CD4-positive, alpha-beta T cell treated with Interferon alpha-2 for 1 hour (primary cell): ENCODE measurements at places on chromosomes 5 and 9.

GRCh38 chr5:84168841-84169240, 215.8 kb downstream of the EDIL3 start:
- no peak for DNase-seq

DNA sequence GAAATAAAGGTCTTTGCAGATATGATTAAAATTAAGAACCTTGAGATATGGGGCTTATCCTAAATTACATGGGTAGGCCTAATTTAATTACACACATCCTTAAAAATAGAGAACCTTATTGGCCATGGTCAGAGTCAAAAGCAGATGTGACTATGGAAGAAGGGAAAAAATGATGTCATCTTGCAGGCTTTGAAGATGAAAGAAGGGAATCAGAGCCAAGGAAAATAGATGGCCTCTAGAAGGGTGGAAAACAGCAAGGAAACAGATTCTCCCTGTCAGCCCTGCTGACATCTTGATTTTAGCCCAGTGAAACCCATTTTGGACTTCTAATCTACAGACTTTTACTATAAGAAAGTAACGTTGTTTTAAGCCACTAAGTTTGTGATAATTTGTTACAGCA, 37.6 kb upstream of the KCNN2 start:
- no peak for DNase-seq

DNA sequence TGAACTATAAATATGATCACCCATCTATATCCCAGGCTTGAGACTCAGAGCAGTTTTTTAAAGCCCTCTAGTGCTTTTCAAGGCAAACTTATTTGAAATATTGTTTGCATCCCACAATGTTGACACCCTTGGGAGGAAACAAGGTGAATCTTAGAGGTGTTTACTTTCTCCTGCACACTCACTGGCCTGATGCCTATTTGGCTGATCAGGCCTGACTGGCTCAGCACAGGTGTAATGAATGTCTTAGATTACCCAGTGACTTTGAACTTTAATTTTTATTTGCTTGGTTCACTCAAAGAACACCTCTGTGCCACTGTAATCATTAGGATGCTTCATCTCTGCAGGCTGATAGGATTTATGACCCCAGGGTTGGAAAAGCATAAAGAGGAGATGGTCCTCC, 158.3 kb downstream of the KCTD16 start:
- no peak for DNase-seq

DNA sequence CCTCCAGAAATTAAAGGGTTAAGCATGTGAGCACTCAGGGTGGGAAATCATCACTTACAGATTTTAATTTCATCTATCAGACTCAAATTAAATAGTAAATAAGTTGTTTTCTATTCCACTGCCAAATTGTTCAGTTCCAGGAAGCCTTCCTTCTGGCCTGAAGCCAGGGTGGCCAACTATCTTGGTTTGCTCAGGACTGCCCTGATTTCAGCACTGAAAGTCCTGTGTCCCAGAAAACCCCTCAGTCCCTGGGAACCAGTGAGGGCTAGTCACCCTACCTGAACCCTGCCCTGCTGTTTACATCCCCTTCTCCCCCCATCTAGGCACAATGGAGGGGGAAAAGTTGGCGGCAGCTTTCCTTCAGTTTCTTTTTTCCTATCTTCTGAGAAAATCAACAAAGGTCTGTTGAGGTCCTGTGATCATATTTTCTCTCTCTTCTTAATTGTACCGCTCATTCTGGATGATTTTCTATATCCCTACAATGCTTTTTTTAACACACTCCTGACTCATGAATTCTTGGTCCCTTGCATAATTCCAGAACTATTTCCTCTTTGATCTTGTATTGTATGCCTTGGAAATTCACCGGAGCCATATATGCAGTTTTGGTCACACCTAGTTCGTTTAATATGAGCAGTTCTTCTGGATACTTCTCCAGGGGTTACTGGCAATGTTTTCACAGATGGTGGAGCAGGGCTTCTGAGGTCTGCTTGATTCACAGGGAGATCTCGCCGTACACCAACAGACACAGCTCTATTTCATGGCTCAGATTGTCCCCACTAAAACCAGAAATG, 103.8 kb downstream of the MAP1B start:
- no peak for DNase-seq

DNA sequence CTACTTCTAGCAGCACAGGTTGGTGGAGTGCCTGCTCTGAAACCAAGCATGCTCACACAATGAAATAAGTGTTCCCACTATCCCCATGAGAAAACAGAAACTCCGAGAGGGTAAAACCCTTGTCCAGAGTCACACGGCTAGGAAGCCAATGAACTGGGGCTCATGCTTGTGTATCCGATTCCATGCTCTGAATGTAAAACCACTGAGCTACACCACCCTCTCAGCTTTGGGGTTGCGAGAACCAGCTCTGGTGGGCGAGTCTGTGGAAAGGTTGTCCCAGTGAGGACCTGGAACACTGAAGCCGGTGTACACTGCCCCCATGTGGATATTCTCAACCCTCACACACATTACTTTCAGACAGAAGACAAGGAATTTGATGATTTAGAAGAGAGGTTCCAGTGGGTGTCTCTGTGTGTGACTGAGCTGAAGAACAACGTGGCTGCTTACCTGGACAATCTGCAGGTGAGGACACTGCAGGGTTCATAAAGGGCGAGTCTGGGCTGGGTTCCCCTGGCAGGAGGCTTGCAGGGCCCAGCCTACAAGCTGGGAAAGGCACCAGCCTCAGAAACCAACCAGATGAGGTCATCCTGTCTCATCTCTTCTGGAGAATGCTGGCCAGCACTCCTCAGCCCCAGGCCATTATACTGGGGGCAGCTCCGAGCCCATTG, 37.4 kb downstream of the ARHGEF37 start:
- DNase-seq: peak; percentile 27

DNA sequence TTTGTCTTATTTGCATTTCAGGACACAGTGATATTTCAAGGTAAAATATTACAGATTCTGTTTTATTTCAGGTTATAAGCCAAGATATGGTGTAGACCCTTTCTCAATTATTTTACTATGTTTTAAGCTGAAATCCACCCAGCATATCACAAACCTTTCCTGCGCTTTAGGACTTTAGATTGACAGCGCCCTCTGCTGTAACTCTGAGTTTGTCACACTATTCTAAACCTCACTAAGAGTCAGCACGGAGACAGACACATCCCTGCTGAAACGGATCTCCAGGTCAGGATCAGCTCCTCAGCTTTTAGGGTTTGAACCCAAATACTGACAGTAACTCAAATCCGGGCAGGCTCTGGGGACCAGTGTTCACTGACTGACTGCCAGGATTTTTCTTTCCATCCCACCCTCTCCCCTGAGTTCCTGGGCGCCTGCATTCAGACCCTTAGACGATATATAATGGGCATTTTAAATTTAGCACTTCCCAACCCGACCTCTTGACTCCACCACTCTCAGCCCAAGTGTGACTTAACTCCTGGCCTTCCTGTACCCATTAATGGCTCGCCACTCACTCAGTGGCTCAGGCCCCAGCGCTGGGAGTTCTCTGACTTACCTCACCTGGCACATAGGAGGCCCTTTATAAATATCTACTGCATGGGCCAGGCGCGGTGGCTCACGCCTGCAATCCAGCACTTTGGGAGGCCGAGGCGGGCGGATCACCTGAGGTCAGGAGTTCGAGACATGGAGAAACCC, 33.5 kb downstream of the TLX3 start:
- DNase-seq: peak; percentile 23

DNA sequence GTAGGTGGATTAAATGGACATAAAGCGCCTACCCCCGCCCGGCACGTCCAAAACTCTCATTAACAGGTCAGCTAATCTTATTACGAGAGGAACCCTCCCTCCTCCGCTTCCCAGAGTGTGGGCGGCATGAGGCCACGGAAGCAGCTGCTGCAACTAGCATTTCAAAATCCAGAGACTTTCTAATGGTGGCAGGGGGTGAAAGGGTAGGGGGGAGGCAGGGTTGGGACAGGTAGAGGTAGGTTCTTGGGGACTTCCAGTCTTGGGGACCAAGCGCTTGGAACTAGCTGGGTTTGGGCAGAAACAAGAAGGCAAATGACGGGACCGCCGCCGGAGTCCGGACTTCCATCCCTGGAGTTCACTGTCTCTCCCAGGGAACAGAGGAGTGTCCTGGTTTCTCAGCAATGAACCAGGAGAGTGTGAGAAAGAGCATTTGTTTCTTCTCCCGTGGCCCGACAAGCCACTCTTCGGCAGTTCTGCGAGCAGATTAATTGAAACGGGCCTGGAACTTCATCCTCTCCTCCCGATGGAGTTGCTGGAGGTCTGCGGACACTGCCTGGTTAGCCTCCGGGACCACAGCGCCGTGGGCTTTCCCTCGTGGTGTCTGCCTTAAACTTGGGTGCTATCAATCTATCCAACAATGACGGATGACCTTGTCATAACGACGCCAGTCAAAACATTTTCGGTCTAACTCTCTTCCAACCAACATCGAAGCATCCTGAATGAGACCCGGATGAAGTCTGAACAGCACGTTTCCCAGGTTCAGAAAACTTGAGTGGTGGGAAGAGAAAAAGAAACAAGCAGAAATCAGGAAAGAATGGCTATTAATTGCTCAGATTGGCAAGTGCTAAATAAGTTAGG, 1.6 kb upstream of the PRDM6 start:
- no peak for DNase-seq

- DNase-seq: no peak
Observed at GRCh38 chr5:58497921-58498320, 6.7 kb downstream of the GAPT start.
